Posterior cingulate gyrus (tissue), 11 donors: ENCODE measurements at places on chromosomes 12 and 14.

DNA sequence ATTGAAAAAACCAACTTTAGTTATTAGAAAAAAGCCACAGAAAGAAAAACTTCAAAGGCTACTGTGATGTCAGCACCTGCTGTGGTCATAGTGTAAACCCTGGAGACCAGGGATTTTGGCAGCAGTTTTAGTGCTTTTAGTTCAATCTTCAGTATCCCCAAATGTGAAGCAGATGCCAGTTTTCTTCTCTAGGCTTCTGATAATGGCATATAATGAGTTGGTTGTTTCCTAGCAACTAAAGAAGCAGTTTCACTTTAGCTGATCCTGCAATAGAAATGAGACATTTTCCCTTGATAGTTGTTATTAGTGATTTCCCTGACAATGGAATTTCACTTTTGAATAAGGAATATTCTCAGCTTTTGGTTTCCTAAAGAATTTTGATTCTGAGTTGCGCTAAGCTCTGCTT is 131.2 kb downstream of the NUBPL start:
- no peak for DNase-seq

DNA sequence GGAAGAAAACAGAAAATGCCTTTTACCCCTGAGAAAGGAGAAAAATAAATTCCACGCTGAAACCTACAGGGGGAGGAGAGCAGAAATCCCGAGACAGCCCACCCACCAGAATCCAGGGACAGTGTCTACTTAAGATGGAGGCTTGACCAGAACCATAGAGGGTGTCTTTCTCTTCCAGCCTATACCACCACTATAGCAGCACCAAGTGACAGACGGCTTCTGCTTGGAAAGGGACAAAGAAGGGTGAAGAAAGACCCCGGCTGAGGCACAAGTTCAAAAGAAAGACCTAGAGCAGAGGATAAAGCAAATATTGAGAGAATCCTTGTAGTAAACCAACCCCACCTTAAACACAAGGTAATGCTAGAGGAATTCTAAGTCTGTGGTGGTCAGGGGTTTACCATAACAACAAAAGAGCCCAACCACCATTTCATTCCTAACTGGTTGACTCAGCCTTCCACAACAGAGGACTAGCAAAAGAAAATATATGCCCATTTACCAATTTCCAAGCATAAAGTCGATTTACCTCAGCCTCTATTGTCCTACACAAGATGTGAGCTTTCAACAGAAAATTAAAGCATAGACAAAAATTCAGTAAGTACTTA is 105.3 kb upstream of the FOXG1 start:
- DNase-seq, result no peak

- no peak for DNase-seq
Observed at GRCh38 chr14:96751505-96751904, 45.7 kb upstream of the VRK1 start.

- peak; percentile 63 for DNase-seq
Observed at GRCh38 chr14:57865066-57865402, 858 bp downstream of the SLC35F4 start.

- DNase-seq, result no peak
Observed at GRCh38 chr12:33724867-33725266, 285.2 kb upstream of the SYT10 start.

DNA sequence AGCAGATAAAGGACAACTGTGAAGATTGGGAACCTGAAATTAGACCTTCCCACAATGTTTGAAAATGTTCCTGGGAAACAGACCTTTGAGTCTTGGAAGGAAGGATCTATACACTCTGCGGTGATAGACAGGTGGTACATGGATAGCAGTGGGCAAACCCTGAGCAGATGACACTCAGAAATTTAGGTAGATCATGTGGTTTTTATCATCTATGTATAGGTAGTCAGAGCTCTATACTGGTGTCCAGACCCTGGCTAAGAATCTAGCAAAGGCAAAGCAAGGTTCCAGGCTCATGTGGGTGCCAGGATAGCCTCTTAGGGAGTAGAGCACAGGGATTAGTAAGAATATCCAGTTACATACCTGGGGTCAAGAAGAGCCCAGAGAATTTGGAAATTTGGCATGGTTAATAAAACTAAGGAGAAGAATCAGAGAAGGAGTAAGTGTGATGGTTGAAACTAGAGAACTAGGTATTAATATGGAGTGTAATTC is 331.2 kb upstream of the FBXO33 start:
- DNase-seq, result no peak

DNA sequence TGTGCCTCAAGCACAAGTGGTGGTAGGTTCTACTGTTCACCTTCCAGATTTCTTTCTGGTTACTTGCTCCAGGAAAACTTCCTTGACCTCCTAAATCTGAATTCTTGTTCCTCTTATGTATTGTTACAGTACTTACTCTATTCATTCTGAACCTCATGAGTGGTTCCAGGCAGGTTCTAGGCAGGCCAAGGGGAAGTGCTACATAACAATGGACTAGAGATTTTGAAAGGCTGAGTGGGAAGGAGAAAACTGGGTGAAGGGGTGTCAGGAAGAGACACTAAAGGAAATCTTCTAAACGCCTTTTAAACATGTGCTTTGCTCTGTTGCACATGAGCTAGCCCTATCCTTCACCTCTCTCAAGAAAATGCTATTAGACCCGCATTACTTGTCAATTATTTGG is 1.6 kb downstream of the YARS2 start:
- DNase-seq, result no peak

DNA sequence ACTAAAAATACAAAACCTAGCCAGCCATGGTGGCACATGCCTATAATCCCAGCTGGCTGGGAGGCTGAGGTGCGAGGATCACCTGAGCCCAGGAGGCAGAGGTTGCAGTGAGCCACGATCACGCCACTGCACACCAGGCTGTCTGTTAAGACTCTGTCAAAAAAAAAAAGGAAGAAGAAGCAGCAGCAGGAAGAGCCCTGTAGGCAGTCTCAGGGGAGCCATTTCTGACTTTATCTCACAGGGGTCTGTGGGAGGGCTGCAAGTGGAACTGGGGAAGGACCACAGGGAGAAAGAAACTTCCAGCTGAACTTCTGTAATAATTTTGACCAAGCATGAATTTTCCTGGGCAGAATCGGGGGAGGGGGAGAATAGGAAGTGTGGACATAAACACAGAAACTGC is 32.7 kb downstream of the GARIN6 start:
- DNase-seq, result no peak

DNA sequence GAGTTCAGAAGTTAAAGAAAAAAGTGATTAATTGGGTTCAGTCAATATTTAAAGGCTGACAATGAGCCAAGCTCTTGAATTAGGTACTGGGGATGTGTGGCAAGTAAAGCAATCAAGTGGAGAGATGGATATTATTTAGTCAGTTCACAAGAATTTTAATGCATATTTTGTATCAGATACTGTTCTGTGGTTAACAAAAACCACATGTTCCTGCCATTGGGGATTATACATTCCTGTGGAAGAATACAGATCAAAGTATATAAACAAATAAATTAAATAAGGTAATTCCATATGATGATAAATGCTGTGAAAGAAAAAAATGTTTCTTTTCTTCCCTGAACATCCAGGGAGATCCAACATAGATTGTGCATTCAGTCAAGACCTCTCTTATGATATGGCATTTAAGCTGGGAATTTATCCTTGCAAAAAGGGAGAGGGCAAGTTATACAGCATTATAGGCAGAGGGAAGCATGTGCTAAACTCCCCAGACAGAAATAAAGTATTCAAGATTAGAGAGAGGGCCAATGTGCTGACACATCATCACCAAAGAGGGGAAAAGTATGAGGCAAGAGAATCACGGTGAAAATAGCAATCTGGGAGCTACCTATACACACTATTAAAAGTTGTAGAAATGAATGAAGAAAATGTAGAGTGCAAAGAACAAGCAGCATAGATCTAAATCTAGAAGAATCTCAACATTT is 17.6 kb upstream of the A2M start:
- DNase-seq, result no peak

- DNase-seq, result no peak
Observed at GRCh38 chr12:6154730-6155459, 30.4 kb upstream of the VWF start.

DNA sequence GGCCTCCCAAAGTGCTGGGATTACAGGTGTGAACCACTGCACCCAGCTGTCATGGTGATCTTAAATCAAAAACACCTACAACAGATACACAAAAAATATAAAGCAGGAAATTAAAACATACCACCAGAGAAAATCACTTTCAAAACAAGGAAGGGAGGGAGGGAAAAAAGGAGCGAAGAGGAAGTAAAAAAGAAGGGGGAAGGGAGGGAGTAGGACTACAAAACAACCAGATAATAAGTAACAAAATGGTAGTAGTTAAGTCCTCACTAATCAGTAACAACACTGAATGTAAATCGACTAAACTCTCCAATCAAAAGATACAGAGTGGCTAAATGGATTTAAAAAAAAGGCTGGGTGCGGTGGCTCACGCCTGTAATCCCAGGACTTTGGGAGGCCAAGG is 89.0 kb downstream of the SH2B3 start:
- no peak for DNase-seq

DNA sequence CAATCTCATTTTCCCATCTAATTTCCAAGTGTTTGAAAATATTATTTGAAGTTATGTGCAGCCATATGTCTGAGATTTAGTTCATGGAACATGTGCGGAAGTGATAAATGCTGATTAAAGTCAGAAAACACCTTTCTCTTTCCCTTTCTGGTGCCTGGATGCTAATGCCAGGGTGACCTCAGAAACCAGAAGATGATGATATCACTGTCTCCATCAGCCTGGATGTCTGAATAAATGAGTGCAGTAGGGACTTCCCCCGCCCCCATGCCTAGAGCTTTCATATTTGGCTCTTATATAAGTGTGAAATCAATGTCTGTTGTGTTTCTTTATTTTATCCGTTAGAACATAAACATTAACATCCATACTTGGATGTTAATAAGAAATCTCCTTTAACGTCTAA is 261.9 kb upstream of the LRIG3 start:
- no peak for DNase-seq

- no peak for DNase-seq
Observed at GRCh38 chr12:75481013-75481705, 604 bp downstream of the GLIPR1 start.

GRCh38 chr12:24047326-24047725 is 97.9 kb upstream of the SOX5 start:
- DNase-seq, result no peak

DNA sequence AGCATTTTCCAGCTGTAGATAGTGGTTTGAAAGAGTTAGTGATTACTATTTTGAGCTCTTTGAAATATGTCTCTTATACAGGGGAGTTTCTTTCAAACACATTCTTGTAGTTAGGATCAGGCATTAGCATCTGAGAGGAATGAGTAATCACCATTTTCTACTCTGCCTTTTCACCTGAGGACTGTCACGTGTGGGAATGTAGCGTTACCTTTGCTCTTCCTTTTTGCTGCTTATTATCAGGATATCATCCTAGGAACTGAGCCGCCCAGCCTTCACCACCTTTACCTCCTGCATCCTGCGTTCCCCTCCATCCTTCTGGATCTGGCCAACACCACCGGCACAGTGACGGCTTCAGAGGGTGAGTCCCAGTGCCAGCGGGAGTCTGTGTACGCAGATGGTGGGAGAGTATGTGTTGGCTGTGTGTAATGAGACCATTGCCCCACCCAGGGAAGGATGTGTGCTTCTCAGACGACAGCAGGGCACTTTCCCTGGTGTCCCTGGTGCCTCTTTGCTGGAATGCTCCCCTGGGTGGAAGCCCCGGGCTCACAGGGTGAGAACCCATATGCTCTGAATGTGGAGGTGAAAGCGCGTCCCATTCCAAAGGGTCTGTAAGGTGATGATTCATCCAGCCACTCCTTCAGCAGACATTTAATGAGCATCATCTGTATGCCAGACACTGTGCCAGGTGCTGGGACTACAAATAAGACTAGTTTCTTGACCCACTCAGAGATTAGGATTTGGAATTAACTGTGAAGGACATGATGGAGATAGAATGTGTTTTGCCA is 27.5 kb downstream of the GSG1 start:
- no peak for DNase-seq

DNA sequence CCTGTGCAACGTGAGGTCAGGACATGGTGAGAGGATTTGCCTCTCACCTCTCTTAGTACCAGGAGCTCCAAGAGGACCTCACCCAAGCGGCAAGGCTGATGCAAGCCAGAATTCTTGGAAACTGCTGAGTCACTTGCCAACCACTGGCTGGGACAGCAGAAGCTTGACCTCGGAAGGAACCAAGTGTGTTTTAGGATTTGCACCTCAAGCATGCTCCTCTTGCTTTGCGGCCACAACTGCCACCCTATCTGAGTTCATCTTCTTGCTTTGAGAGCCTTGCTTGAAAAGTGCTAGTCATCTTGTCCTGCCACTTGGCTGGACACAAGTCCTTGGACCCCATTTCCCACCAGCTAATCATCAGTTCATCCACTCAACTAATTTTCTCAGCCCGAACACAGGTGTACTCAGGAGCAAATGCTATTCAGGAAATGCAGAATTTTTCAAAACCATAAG is 195.8 kb downstream of the SLC25A21 start:
- DNase-seq, result no peak

- DNase-seq, result no peak
Observed at GRCh38 chr14:75132382-75133086, 5.7 kb upstream of the NEK9 start.

GRCh38 chr14:50210074-50210473 is 21.3 kb downstream of the SOS2 start:
- DNase-seq, result no peak

- DNase-seq, result no peak
Observed at GRCh38 chr14:68945585-68946488, 33.3 kb downstream of the ACTN1 start.

DNA sequence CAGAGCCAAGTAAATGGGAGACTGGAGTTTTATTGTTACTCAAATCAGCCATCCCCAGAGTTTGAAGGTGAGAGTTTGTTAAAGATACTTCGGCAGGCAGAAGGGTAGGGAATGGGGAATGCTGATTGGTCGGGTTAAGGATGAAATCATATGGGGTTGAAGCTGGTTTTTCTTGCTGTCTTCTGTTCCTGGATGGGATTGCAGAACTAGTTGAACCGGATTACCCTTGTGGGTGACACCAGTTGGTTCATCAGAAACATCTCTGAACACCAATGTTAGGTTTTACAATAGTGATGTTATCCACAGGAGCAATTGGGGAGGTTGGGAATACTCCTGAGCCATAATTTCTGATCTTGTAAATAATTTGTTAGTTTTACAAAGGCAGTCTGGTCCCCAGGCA is 18.7 kb upstream of the SMCO2 start:
- no peak for DNase-seq

DNA sequence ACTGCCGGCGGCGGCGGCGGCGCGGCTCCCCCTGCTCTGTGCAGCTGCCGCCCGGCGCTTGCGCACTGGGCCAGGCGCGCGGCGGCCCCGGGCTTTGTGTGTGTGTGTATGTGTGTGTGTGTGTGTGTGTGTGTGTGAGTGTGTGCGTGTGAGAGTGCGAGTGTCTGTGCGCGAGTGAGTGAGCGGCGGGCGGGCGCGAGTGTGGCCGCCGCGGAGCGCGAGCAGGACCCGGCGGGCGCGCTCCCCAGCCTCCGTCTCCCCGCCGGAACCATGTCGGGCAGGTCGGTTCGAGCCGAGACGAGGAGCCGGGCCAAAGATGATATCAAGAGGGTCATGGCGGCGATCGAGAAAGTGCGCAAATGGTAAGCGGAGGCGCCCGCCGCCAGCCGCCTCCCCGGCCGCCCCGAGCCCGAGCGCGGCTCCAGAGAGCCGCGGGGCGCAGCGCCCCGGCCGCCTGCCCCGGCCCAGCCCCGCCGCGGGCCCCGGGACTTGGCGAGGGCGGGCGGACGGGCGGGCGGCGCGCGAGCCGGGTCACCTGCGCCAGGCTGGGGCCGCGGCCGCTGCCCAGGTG is at the start of gene BCL7A:
TSS of gene BCL7A (plus strand) at position 63 of the 571 bp plus-strand sequence. CDS start at position 271, 208 bp downstream.
- DNase-seq, result peak; percentile 92

GRCh38 chr14:59215322-59215721 is 26.9 kb downstream of the DAAM1 start:
- DNase-seq, result peak; percentile 95

- no peak for DNase-seq
Observed at GRCh38 chr14:63933110-63933509, 80.3 kb downstream of the SYNE2 start.
